ENCODE measurements at places on chromosomes 2 and 18.

DNA sequence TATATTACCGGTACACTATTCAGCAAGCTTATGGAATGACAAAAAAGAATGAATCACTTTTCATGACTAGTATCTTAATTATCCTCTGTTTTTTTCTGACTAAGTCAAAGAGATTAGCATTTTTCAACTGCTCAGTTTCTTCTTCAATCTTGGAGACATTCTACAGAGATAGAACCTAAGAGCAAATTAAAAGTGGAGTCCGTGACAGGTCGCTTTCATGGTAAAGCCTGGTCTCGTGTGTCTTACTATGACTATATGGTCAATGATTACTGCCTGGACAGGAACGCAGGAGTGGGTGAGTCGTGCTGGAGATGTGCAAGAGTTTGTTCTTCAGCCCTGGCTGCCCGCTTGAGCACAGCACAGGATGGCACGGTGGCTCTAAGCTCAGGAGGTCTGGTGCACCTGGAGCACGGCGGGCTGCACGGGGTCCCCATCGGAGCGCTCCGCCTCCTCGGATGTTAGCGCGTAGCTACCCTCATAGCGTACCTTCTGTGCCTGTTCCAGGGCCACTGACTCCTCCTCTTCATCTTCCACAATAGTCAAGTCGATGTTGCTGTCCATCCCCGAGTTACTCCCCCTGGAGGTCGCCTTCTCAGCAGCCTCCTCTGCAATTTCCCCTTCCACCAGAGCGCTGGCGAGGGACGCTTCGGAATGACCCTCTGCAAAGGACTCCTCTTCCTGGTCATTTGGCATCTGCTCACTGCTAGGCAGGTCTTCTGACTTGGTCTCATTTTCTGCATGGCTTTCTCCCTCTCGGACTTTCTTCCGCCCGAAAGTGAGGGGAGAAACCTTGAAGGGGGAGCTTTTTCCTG, 11.1 kb downstream of the CAVIN2 start:
- DNase-seq = no peak

- no peak for DNase-seq
Observed at GRCh38 chr2:38533180-38533579, 69.5 kb downstream of the HNRNPLL start.

DNA sequence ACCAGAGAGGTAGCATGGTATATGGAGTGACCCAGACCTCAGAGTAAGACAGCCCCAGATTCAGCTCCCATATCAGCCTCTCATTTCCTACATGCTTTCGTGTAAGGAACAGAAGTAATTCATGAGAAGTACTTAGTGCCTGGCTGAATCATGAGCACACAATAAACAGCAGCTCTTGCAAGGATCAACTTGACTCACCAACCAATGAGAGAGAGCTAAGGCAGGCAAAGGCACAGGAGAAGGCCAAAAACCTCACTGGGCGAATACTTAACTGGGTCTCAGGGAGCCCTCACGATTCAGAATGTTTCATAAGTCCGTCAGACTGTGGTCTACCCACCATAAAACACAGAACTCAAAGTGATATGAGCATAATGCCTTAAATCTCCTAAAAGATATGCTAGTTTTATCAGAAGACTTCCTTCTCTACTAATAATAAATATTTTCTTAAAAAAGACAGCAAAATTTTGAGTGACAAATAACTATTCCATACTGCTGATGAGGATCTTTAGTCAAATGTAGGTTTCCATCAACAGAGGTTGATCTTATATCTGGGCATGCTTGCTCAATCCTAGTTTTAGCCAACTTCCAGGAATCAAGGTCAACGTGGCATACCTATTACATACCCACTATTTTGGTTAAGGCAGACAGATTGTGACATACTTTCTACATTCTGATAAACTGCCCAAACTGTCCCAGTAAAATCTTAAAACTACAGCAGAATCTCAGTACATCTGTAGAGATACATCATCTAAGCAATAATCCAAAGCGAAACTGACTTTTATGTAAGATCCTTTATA, 34.9 kb downstream of the IMMT start:
- DNase-seq = no peak

GRCh38 chr18:8808001-8808400, 102.6 kb downstream of the MTCL1 start:
- no peak for DNase-seq

- DNase-seq = no peak
Observed at GRCh38 chr2:106638043-106638442, 150.9 kb downstream of the CD8B2 start.
